ENCODE measurements at places on chromosomes 13 and 19.

DNA sequence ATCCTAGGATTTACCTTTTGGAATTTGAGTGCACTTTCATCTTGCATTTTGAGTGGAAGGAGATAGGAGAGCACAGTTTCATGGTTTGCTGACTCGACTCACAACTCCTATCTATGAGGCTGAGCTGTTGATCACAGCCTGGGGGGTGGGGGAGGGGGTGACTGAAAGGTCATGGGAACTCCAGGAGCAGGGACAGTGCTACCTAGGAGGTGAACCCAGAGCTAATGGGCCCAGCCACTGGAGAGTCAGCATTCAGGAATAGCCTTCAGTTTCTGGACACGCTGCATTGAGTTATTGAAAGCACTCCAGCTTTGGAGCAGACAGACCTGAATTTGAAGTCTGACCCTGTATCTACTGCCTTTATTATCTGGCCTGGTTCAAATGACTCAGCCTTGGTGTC is 339.9 kb downstream of the SLC7A1 start:
- DNase-seq: no peak

GRCh38 chr13:114116734-114117133 is 15.7 kb downstream of the RASA3 start:
- DNase-seq: no peak

DNA sequence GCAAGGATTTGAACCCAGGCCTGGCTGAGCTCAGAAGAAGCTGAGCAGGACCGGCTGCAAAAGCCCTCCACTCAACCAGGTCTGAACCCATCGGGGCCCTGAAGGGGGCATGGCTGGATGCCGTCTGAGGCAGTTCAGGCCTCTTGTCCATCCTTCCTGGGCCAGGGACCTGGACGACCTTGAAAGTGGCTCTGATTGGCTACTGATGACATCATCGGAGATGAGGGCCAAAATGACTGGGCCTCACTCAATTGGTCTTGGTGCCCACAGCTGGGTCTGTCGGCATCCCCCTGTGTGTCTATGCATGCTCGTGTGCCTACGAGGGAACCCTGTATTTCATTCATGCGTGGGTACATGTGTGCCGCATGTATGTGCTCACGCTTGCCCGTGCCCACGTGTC is 71.8 kb downstream of the PTPRS start:
- DNase-seq: no peak

DNA sequence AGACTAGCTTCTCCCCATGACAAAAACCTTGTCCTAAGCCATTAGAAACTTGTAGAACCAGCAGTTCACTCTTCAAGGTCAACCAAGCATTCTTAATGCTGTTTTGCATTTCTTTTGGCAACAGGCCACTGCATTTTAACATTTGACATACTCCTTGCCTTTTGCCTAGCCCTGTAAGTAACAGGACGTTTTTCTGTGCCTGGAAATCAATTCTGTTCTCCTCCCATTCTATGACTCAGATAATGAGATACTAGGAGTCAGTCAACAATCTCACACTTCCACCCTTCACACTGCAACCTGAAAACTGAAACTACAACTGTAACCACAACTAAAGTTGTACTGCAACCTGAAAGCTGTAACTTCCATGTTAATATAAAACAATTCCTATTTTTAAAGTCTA is 268.7 kb downstream of the MZT1 start:
- no peak for DNase-seq

- no peak for DNase-seq
Measured at GRCh38 chr19:37950471-37951175, 43.6 kb downstream of the SIPA1L3 start.
